ENCODE measurements at places on chromosomes 1 and 21.

GRCh38 chr1:156498432-156499193, 2.0 kb downstream of the MEF2D start:
- DNase-seq = peak; percentile 43

- DNase-seq = peak; percentile 50
These were observed 3.2 kb downstream of the ATP8B2 start for GRCh38 chr1:154328318-154329151.

- DNase-seq = no peak
These were observed 94.2 kb downstream of the DISC1 start for GRCh38 chr1:231720652-231721325.

GRCh38 chr1:77468257-77468948, 186.6 kb downstream of the AK5 start:
- DNase-seq = peak; percentile 25

DNA sequence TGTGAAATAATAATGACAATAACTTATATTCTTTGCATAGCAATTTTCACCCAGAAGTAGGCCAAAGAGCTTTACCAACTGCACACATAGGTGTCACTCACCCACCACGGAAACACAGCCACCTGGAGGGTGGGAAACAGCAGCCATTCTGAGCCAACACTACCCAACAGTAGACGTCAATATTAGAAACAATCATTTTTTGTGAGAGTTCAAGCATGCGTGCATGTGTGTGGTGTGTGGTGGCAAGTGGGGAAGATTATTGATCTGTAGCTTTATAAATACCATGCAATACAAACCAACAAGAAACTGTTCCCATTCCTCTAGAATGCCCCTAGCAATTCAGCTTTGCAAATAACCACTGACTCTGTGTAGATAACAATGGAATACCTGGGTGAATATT, 19.1 kb downstream of the PROX1 start:
- DNase-seq = no peak
